Substantia nigra (tissue), 51 donors: ENCODE measurements at places on chromosomes 4 and X.

DNA sequence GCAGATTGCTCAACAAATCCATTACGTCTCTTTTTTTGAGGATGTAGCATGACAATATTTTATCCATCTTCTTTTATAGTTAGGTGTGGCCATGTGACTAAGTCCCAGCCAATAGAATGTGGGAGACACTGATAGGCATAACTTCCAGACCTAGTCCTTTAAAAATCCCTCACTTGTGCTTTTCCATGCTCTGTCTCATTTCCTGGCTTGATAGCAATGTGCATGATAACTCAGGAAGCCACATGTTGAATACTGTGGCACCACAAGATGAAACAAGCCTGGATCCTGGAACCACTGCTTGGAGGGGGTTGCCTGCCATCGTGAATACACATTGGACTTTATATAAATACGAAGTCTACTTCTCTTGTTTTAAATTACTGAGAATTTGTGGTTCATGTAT is 184.0 kb upstream of the NEIL3 start:
- DNase-seq: no peak

GRCh38 chr4:52950226-52950625 is 88.1 kb downstream of the RASL11B start:
- no peak for DNase-seq

- no peak for DNase-seq
Measured at GRCh38 chr4:97998203-97998602, 145.1 kb downstream of the STPG2 start.

DNA sequence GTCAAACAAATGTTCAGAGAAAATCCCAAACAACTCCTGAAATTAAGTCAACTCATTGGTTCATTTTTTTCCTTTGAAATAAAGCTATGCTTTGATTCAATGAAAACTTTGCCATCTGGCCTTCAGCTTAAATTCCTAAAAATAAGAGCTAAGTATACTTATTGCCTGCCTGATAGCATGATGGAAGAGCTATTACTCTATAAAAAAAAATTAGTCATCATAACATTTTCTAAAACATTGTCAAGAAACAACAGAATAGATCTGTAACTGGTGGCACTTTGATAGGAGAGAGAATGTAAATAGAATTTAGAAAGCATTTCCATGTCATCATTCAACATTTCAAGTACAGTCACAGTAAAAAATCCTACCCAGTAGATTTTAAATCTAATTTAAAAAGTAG is 136.6 kb downstream of the CORIN start:
- no peak for DNase-seq

- no peak for DNase-seq
Measured at GRCh38 chr4:139904406-139904805, 238.8 kb downstream of the MGST2 start.

DNA sequence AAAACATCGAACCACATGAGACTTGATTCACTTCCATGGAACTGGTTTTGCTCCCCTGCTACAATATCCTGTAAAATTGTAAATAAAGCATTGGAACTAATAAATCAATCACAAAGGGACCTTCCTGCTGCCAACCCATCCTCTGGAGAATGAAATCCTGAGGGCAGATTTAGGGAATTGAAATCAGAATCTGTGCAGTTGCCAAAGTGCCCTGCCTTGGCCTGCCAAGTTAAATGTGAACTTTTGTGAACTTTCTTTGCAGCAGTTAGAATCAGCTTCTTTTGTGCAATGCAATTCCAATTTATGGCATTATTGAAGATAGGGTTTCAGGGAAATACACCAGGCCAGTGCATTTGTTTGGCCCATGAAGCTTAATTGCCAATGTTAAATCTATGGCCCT is 263.1 kb downstream of the PTTG2 start:
- no peak for DNase-seq

GRCh38 chrX:72081605-72082320 is 50.0 kb downstream of the RTL5 start:
- no peak for DNase-seq

GRCh38 chrX:139834879-139835278 is 98.0 kb downstream of the ATP11C start:
- no peak for DNase-seq

DNA sequence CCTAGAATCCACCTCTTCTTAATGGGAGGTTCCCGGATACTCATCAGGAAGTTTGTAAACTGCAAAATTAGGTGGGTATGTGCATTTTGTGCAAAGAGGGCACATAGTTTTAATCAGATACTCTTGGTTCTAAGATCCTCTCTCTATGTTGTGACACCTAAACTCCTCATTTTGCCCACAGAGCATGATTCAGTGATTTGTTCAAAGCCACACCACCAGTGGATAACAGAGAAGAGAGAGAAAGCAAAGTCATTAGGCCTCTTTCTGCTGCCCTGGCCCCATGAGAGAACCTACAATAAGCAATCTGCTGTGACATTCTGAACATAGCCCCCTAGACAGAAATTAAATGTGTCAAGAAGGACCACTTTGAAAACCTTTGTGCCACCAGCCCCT is 72.3 kb upstream of the STIM2 start:
- no peak for DNase-seq

- no peak for DNase-seq
Measured at GRCh38 chrX:45696736-45697135, 496.1 kb upstream of the DIPK2B start.

- DNase-seq: no peak
Measured at GRCh38 chrX:25531096-25531495, 515.3 kb upstream of the ARX start.

GRCh38 chr4:31518796-31519250 is 798.7 kb downstream of the PCDH7 start:
- no peak for DNase-seq

DNA sequence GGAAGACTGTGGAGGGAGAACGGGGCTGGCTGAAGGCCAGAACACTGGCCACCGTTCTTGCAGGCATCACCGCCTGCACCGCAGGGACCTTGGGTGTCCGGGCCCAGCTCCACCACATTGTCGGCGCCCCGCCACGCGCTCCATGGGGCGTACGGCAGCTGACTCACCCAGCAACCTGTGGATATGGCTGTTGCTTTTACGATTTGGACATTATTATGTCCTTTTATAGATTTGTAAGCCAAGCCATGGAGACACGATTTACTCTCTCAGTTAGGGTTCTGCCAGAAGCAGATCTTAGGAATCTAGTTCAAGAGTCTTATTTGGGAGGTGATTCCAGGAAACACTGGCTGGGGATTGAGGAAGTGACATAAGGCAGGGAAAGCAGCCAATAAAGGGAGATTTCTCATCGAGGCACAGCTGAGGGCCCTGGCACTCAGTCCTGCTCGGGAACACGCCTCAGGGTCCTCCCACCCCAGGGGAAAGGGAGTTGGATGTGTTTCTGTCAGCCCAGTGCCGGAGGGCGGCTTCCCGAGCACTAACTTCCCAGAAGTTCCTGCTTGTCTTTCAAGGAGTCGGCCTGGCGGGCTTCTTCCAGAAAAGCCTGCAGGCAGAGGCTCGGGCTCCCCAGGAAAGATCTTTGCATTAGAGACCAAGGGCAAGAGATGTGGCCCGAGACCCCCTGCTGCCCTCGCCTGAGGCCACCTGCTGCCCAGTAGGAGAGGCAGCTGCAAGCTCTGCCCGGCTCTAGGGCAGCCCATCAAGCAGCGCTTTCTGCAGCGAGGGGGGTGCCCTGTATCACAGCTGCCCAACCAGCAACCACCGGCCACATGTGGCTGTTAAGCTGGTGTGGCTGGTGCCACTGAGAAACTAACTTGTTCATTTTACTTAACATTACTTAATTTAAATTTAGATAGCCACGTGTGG is 52.9 kb downstream of the CRMP1 start:
- no peak for DNase-seq

- no peak for DNase-seq
Measured at GRCh38 chrX:1492421-1493012, 39.8 kb upstream of the ASMTL start.

DNA sequence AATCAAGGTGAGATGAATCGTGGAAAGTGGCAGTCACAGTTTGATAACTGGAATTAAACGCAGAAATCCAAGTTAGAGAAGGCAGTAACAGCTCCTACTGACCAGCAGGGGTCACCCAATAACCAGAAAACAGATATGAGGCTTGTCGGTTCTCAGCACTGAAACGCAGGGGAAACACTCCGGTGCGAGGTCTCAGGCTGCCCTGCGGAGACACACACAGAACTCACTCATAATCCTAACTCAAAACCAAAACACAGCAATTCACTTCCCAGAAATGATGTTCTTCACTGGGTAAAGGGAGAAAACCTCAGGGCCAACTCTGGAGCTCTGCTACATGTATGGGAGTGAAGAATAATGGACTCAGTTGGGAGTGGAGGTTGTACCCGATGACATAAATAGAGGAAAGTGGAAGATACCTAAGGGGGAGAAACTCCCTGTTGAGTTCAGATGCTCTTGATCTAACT is 384.4 kb downstream of the RAPGEF2 start:
- DNase-seq: no peak

DNA sequence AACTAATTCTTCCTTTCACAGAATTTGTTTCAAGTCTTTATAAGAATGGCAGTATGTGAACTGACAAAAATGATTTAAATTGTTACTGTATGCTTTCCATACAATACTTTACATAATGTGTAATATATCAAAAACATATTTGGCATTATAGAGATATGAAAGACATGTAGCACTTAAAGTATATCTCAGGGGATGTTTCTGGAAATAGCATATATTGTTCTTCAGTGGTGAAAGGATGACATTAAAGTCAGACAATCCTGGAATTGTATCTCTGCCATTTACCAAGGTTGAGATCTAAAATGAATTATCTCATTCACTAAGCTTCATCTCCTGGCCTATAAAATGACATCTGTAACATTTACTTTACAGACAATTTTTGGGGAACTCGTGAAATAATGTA is 358.4 kb upstream of the EPHA5 start:
- DNase-seq: no peak

- no peak for DNase-seq
Measured at GRCh38 chr4:174248407-174248806, 35.1 kb downstream of the FBXO8 start.

- no peak for DNase-seq
Measured at GRCh38 chr4:26459054-26459755, 31.1 kb downstream of the CCKAR start.

DNA sequence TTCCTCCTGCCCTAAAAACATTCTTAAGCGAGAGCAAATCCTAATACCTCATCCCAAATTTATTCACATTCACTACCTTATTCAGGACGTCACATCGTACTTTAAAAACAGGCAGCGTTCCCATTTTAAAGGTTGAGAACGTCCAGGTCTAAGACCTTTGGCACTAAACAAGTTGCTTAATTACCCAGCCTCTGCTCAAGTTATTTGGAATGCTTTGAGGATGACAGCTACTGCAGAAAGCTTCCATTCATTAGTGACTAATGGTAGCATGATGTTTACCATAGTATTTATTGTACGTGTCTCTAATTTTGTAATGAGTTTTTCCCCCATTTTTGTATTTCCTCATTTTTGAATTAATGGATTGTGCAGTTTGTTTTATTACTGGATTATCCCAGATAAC is 1.5 kb downstream of the USP38 start:
- DNase-seq: no peak

GRCh38 chr4:158859661-158860060 is 90.8 kb downstream of the FNIP2 start:
- DNase-seq: no peak

- no peak for DNase-seq
Measured at GRCh38 chrX:84933956-84934556, 69.6 kb upstream of the APOOL start.

GRCh38 chrX:76253432-76253831 is 80.6 kb downstream of the PBDC1 start:
- no peak for DNase-seq

GRCh38 chrX:134909261-134909660 is 81.5 kb upstream of the SMIM10 start:
- DNase-seq: no peak
